ENCODE measurements at places on chromosomes 7 and 10. TPM values are rescaled to one million over a fixed set of nuclear protein-coding genes. Genes with fewer than 3 reads are reported as not detected.

TFR2 gene
- 0.16 TPM for polyA plus RNA-seq

DNA sequence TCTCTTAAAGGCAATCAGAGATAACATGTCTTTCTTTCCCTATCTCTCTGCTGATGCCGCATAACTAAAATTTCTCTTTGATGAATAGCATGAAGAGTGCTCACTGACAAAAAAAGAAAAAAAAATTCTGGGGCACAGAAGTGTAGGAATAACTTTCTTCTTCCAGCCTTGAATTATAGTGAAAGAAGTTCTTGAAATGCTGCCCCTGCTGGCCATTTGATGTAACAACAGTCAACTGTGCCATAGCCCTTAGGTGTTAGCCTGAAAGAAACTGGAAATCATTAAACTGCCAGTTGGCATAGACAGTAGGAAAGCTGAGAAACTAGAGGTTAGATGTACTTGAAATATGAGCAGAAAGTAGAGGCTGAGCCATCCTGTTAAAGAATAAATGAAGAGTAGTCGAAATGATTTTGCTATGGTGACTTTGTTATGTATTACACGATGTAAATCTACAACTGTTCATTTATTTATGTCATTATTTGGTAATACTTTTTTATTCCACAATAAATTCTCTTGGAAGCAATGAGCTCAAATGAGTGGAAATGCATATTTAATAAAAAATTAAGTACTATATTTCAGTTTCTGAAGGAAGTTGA, 48.3 kb upstream of the FAM171A1 start:
- DNase-seq, result peak; percentile 55

GRCh38 chr7:125090596-125090995, 161.0 kb upstream of the POT1 start:
- peak; percentile 3 for DNase-seq

DNA sequence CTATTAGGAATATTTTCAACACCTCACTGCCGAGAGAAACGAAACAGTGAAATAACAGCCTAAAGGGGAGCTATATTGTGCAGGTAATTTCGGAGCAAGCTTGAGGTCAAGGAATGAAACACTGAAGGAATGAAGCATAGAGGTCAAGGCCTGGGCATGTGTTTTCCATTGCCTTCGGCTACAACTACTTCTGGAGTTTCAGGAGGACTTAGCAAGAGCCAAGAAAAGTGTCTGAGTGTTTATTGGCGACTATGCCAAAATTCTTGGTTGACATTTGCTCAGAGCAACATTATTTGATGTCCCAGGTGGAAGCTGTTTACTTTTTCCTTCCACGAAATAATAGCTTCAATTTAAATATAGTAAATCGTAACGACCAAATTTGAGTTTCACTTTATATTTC, 89.6 kb upstream of the IFRD1 start:
- no peak for DNase-seq

GRCh38 chr10:24685958-24686540, 37.6 kb downstream of the ARHGAP21 start:
- peak; percentile 69 for DNase-seq

- DNase-seq, result no peak
Measured at GRCh38 chr10:45278860-45279498, 36.4 kb downstream of the OR13A1 start.

CYP26C1 gene
- 0.02 TPM for polyA plus RNA-seq

- DNase-seq, result peak; percentile 69
Measured at GRCh38 chr7:151109094-151110048, 23.1 kb downstream of the AGAP3 start.

GRCh38 chr10:22222236-22223190, 4.7 kb upstream of the EBLN1 start:
- DNase-seq, result no peak

DNA sequence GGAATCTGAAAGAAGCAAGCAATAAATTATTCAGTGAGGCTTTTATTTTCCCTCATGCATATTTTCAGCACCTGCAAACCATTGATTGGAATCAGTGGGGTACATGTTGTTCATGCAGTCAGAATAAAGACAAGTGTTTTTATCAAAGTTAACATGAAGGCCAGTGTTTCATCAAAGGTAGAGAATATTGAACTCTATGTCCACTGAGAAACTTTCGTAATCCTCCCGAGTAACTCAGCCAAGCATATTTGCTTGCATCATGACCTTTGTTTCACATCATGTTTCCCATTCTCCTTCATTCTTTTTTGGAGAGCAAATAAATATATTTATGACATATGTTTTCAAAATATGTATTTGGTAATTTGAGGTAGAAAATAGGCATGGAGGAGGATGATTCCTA, 663.1 kb downstream of the SH2D4B start:
- no peak for DNase-seq

DNA sequence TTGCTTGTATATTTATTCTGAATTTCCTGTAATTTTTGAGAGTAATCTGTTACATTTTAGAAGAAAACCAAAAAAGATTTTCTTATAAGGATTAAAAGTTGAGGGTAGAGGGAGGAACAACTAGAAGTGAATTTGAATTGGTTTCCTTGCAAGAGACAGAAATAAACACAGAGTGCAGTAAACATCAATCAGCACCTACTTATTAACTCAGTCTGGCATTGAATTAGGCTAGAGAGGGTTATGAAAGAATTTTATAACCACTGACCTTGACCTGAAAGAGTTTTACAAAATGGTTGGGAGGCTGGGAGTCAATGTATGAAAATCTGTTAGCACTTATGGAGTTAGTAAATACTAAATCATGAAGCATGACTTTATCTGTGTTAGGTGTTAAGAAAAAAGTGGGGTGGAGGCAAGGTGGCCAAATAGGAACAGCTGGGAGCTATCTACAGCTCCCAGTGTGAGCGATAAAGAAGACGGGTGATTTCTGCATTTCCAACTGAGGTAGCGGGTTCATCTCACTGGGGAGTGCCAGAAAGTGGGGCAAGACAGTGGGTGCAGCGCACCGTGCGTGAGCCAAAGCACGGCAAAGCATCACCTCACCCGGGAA, 106.5 kb downstream of the PDE1C start:
- DNase-seq, result peak; percentile 24

GRCh38 chr10:79173582-79174262, 105.0 kb downstream of the ZMIZ1 start:
- no peak for DNase-seq

Data from fibroblast of lung (primary cell).